ENCODE measurements at places on chromosomes 5 and 9.

- no peak for DNase-seq
Observed at GRCh38 chr5:68958428-68958827, 135.4 kb upstream of the SLC30A5 start.

DNA sequence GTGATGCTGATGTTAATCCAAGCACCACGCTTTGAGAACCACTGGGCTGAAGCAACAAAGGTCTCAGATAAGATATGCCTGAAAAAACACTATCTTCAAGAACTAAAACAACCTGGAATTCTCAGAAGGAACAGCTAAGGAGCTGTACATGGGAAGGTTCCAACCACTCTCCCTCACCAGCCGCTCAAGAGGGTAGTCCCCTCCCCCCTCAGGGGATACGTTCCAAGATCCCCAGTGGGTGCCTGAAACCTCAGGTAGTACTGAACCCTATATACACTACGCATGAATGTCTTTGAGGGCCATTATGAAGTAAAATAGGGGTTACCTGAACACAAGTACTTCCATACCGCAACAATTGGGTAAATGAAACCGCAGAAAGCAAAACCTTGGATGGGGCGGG, 1.9 kb downstream of the BOD1 start:
- DNase-seq: no peak

DNA sequence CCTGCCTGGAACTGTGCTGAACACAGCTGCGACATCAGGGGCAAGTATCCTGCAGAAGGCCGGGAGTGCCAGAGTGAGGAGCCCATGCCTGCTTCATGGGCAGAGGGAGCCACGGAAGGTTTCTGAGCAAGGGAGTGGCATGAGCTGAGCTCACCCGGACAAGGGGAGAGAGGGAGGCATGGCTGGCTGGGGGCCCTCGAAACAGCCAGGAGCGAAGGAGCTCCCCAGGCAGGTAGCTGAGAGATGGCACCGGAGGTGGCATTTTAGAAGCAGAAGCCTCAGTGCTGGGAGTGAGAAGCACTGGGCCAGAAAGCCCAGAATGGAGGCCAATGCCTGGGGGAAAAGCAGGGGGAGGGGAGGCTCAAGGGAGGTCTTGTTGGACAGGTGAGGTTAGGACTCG, 56.9 kb upstream of the SARDH start:
- no peak for DNase-seq

GRCh38 chr9:130518943-130519799, 60.2 kb upstream of the FUBP3 start:
- DNase-seq: no peak

DNA sequence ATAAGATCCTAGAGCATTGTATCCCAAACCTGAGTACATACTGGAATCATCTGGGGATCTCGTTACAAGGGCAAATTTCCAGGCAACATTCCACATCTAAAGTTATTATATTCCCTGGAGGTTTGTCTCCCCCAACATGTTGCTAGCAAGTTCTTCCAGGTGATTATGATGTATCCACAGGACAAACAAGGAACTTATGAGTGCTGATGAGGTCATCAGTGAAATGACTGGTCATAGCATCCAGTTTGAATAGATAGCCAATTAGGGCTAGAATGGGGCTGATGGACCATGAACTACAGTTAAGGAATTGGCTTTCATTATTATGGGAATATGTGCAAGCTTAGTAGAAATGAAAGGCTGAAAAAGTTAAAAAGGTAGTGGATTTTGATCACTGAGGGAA, 115.2 kb downstream of the CWC27 start:
- no peak for DNase-seq

GRCh38 chr9:132579427-132579798, 3.0 kb upstream of the BARHL1 start:
- no peak for DNase-seq

DNA sequence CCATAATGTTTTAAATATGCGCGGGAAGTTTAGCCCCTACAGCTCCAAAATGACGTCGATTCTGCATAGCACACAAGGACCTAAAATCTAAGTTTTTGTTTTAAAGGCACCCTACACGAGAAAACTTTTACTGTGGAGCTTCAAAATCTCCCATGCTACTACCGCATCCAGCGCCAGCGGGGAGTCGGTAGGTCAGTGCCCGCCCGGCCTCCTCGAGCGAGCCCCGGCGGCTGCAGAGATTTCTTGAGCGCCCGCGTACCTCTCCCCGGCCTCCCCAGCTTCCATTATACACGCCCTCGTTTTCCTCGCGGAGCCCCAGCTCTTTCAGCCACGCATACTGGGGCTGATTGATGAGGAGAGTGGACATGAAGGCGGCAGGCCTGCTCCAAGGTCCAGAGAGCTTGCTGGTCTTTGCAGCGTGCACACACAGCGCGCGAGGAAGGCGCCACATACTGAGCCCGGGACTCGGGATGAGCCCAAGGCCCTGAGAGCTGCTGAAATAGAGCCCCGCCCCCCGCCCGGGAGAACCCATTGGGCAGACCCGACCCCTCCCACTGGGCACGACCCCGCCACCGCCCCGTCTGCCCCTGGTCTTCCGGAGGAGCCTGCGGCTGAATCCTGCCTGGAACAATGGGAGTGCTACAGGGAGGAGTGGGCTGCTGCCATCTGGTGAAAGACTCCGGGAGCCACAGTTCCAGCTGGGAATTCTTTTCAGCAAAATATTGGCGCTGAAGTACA, at the start of gene ALDH7A1:
Gene ALDH7A1, minus strand, starts transcription at position 472 of the 738 bp plus-strand sequence. Its CDS starts 21 bp downstream, at position 451.
- DNase-seq: no peak

DNA sequence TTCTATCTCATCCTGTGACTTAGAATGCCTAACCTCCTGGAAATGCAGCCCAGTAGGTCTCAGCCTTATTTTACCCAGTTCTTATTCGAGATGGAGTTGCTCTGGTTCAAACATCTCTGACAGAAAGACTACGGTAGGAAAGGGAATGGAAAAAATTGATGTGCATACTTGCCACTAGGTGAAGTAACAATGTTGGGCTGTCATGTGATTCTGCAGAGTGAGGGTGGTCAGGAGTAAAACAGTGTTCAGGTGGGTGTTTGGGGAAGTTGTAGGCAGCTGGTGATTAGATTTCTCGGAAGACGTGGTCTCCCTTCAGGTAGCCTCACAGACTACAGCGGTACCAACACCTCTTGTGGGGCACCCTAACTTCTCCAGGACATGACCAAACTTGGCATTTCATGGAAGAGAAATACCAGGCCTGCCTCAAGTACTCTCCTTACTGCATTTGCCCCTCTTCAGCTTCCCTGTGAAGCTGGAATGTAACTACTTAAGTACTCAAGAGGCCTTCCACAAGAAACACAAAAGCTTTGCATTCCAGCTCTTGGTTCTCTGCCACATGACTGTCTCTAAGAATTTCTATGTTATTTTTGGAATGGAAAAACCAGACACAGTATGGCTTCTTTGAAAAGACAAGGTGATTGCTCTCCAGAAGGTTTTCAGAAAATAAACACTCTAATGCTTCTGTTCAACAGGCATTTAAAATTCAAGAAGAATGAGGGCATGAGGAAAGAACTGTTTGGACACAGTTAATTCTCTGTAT, 17.4 kb upstream of the ENTREP1 start:
- DNase-seq: no peak

GRCh38 chr5:92050970-92051369, 667.9 kb upstream of the ARRDC3 start:
- DNase-seq: no peak

DNA sequence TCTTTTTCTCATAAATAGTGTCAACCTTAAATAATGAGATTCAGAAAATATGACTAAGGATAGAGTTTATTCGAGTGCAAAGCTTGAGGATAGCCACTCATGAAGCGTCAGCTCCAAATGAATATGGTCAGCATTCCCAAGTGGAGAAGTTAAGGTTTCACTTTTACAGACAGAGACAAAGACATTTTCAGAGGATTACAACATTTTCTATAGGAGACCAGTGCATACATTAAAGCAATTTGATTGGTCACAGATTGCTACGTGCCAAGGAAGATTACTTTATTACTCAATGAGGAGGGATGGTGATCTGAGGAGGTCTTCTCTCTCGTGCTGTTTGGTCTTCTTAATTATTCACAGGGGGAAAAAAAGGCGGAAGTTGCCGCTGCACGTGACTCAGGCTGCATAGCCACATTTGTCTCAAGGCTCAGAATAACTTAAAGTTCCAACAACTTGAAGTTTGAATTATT, 60.1 kb upstream of the SPATA31C2 start:
- no peak for DNase-seq

DNA sequence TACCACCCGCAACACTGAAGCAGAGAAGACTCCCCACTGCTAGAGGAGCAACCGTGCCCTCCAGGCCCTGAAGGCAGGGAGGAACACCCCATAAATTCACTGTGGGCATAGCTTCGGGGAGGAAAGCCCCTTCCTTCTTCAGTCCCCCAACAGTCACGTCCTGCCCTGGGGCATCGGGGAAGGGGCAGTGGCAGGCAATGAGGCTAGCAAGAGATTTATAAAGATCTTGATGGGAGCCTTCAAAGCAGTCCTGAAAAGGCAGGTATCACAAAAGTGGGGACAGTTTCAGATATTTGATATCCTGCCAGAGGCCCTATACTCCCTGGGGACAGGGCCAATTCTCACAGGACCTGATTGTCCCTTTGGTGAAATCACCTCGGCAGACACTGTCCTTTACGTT, 16.9 kb upstream of the TRIM14 start:
- DNase-seq: no peak

DNA sequence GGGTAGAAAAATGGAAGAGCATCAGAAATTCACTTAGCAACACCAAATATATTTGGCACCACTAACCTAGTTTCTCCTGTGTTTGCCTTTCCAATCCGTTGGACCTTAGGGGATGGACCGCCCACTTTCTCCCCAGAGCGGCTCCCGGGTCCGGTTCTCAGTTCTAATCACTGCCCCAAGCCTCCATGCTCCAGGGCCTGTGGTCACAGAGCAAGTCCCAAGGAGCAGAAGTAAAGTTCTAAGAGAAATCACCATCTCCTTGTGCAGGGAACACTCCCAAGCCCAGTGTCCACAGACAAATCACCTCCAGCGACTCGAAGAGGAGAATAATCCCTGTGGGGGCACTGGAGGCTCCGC, 728 bp upstream of the SLC1A1 start:
- no peak for DNase-seq

- no peak for DNase-seq
Observed at GRCh38 chr5:126610160-126610559, 9.4 kb downstream of the PHAX start.

GRCh38 chr5:87383216-87383615, 29.5 kb downstream of the CCNH start:
- DNase-seq: no peak

DNA sequence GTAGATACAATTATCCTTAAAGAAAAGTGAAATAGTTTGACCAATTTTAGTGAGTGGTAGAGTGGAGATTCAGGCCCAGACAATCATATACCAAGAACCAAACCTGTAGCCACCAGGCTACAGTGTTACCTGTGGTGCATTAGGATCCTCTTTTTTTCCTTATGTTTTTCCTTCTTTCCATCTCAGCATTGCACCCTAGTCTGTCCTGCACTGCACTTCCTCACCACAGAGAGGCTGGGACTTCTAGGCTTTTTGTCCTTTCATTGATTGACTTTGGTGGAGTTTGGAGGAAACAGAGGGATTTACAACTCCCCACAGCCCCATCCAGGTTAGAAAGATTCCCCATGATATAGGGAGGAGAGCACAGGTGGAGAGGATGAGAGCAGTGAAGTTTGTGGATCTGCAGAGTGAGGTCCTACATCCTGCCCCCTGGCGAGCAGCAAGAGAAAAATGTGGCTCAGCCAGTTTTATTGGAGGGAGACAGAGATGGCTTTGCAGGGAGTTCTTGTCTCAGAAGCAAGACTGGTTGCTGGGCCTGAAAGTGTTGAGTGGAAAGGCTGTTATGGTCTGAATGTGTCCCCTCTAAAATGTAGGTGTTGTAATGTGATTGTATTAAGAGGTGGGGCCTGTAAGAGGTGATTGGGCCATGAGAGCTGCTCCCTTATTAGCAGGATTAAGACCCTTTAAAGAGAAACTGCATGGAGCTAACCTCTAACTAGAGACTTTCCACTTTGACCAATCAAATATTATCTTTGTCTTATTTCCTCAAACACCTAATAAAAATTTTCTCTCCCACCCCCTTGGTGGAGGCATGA, 36.2 kb downstream of the KIF4B start:
- DNase-seq: no peak

DNA sequence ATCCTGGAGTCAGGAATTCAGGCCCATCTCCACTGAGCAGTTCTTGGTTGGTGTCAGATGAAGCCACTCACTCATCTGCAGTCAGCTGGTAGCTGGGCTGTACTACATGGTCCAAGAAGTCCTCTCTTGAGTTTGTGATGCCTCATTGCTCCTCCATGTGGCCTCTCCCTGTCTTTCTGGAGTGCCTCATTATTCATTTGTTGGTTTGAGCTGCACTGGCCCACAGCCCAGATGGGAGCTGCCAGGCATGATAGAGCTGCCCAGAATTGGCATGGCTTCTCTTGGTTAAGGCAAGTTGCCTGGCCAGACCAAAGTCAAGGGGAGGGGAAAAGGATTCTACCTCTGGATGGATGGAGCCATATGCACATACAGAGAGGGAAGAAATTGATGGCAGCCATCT, 8.0 kb downstream of the PTCD2 start:
- no peak for DNase-seq

DNA sequence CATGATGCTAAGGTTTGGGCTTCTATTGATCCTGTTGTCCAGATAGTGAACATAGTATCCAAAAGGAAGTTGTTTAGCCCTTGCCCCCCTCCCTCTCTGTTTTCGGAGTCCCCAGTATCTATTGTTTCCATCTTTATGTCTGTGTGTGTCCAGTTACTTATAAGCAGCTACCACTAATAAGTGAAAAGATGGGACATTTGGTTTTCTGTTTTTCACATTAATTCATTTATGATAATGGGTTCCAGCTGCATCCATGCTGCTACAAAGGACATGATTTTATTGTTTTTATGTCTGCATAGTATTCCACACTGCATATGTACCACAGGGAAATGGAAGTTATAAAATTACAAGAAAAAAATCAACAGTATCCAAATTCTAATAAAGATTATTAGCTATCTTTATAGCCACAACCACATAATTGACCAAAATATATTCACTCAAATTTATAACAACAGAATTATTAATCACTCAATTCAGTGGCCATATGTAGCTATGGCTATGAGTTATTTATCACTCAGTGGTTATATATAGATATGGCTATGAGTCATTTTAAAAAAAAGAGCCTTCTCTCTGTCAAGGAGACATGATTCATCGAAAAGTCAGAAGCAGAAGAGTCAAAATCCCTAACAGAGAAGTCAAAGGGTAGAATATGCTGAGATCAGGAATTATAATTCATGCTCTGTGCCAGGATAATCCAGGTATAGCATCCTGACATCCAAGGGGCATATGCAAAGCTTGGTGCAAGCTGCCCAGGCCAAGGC, 367.5 kb downstream of the DEPDC1B start:
- DNase-seq: no peak

- DNase-seq: no peak
Observed at GRCh38 chr5:94544031-94544650, 74.3 kb downstream of the KIAA0825 start.

- DNase-seq: no peak
Observed at GRCh38 chr5:94691291-94691690, 72.8 kb downstream of the SLF1 start.

DNA sequence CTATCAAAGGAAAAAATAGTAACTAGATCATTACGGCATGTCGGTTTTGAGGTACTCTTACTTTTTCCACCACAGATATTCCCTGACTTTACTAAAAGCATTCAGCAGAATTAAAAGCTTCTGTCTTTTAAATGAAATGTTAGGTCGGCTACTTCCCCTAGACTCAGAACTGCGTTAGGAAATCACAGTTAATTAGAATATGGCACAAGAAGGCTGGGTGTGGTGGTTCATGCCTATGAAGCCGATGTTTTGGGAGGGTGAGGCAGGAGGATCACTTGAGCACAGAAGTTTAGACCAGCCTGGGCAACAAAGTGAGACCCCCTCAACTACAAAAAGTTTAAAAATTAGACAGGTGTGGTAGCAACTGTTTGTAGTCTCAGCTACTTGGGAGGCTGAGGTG, 24.4 kb downstream of the CEMIP2 start:
- DNase-seq: no peak

GRCh38 chr5:132492386-132493125, 2.0 kb upstream of the IRF1 start:
- DNase-seq: no peak
